ENCODE measurements at places on chromosomes 1 and 21.
A peak's percentile ranks its signal among the peaks of the same experiment; 100 is the strongest.

DNA sequence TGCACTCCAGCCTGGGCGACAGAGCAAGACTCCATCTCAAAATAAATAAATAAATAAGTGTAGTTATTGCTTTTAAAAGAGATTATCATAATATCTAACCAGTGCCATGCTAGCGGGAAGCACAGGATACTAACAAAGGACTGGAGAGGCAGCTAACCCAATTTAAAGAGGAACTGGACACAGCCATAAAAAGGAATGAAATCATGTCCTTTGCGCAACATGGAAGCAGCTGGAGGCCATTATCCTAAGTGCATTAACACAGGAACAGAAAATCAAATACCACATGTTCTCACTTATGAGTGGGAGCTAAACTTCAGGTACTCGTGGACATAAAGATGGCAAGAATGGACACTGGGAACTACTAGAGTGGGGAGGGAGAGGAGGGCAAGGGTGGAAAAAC lies 54.9 kb downstream of the TM2D1 start:
- DNase-seq, result no peak

GRCh38 chr1:7084232-7084894 lies 299.1 kb downstream of the CAMTA1 start:
- no peak for DNase-seq

GRCh38 chr1:235101558-235102258 lies 26.9 kb downstream of the TOMM20 start:
- peak; percentile 18 for DNase-seq

GRCh38 chr21:25506887-25507286 lies 100.4 kb downstream of the MRPL39 start:
- DNase-seq, result no peak

GRCh38 chr1:26705788-26706311 lies 10.0 kb downstream of the ARID1A start:
- no peak for DNase-seq

DNA sequence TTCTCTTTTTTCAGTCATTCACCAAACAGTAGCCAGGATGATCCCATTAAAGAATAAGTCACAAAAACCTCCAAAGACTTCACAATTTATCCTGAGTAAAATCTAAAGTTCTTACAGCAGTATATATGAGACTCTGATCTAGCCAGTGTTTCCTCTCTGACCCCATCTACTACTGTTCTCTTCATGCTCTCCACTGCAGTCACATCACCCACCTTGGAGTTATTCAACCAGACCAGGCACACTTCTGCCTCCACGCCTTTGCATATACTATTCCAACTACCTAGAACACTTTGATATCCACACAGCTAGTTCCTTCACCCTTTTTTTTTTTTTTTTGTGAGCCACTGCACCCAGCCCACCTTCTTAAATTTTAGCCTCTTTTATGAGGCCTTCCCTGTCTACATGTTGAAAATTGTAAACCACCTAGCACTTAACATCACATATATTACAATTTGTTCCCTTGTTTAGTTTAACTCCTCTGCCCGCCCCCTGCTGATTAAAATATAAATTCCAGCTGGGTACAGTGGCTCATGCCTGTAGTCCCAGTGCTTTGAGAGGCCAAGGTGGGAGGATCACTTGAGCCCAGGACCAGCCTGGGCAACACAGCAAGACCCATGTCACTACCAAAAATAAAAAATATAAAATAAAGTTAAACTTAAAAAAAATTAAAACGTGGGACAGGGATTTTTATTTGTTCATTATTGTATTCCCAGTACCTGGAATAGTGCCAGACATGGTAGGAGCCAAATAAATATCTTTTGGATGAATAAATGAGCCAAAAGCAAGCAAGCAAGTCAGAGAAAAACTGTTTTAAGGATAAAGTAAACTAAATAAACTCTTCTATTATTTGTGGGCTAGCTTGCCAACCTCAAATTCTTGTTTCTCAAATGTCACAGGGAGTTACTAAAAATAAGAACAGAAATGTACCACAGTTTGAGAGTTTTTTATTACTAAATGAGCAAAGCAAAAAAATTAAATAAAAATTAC lies 35.2 kb upstream of the MUTYH start:
- no peak for DNase-seq

DNA sequence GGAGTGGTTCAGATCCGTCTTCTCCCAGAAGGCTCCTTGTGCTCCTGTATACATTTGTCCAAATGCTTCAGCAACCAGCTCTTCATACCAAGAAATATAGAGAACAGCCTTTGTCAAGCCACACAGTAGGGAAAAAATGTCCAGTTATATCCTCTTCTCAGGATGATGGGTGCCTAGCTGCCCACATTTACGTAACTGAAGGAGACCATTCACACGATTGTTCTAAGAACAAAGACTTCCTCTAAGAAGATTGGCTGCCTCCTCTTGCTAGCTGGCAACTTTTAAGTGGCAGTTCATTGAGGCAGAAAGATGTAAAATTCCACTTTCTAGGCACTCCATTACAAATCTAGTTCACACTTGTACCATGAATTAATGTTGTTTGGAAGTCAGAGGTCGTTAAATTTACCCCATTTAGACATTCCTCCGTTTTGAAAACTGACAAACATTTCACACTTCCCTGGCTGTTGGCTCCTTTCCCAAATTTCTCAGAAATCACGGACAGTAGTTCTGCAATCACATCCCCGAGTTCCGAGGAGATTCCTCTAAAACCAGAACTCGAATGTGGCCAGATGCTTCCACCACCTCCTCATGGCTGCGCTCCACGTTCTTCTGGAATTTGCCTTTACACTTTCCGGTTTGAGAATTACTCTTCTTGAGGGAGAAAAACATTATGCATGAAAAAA lies 45.6 kb upstream of the CSF1 start:
- DNase-seq, result no peak

GRCh38 chr1:18178111-18178510 lies 70.5 kb downstream of the IGSF21 start:
- no peak for DNase-seq

- DNase-seq, result no peak
These were observed 225.5 kb downstream of the TPR start for GRCh38 chr1:186149591-186149990.

DNA sequence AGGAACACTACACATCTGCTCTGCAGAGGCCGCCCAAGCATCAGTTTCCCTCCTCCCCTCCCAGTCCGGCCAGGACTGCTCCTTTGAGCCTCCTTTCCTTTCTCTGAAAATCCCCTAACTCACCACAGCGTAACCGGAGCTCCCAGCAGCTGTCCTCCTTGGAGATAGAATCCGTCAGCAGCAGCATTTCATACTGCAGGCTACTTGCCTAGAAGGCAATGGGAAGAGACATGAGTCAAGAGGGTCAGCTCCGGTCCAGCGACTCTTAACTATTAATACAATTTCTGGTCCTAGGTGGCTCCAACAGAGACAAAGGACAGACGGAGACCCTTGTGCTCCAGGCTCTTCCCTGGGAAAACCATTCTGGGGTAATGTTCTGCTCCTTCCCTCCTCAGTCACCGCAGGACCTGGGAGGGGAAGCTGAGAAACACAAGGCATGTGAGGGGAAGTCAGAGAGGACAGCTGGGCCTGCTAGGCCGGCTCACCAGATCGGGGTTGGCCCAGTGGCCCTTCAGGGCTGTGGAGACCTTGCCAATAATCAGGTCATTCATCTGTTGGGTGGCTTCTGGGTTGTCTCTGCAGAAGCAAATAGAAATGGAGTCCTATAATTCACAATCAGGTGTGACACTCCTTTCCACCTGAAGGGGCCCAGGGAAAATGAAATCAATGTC lies 99.7 kb downstream of the UBR4 start:
- DNase-seq, result no peak

- no peak for DNase-seq
These were observed 110.5 kb downstream of the CASZ1 start for GRCh38 chr1:10685808-10686403.

GRCh38 chr1:19640363-19641316 lies 3.5 kb upstream of the NBL1 start:
- peak; percentile 79 for DNase-seq
